ENCODE measurements at places on chromosomes 6 and 20.

GRCh38 chr20:45097485-45098102, 3.3 kb downstream of the KCNS1 start:
- no peak for DNase-seq

DNA sequence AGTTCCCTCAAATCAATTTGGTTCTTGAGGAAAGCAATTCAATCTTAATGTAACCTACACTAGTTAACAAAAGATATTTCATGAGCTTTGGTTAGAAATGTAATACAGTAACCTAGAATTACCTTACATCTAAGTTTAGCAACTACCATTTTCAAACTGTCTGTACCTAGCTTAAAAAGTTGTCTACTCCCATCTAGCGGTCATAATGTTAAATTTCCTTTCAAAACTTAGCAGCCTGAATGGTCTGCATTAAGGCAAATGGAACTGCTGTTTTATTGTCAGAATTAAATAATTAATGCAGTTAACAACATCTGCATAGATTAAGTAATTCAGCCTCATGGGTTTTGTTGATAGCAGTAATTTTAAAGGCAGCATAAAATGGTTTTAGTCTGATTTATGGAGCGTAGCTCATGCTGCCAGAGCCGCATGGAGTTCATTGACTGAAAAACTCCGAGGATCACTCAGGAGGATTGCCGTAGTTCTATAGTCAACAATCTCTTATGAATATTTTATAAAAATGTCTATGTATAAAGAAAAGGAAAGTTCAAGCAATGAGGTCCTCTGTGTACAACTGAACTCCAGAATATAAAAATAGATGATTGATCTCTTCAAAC, 485.4 kb upstream of the MANEA start:
- peak; percentile 52 for DNase-seq

DNA sequence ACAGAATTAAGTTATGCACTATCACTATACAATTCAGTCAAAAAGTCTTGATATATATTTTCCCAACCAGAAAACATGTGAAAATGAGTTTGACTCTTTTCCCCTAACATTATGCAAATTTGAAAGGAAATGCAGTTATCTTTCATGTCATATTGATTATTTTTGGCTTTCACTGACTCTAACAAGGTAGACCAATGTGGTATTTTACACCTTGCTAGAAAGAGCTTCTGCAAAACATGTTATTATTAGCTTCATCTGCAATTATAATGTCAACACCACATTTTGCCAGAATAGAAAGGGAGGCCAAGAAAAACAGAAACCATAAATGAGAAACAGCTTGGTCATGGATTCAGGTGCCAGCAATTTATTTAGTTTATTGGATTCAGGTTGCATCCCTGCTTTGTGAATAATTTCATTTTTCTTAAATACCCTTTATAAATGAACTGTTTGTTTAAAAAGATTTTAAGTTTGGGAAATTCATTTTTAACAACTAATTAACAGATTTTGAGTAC, 226.1 kb upstream of the GJE1 start:
- DNase-seq = no peak

- DNase-seq = no peak
These were observed 1.9 kb upstream of the BCAS4 start for GRCh38 chr20:50792708-50793574.

GRCh38 chr20:40945754-40946450, 82.7 kb upstream of the TOP1 start:
- peak; percentile 63 for DNase-seq

GRCh38 chr6:158561321-158561884, 1.5 kb downstream of the TMEM181 start:
- DNase-seq = no peak

DNA sequence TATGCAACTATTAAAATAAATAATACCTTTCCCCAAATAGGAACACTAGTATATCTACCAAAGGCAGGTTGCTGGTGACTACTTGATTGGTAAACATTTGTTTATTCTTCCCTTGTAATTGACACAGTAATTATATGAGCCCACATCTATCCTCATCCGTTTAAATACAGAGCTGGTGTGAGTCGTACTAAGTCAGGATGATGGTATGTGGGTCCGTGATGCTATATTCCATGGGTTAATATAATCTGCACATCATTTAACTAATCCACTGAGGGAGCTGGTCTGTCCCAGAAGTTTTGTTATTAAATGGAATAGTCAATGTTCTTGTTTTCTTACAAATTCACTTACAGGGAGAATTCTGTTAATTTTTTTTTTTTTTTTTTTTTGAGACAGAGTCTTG, 164.0 kb upstream of the AGPAT4 start:
- no peak for DNase-seq

- no peak for DNase-seq
These were observed 57.4 kb upstream of the TFAP2D start for GRCh38 chr6:50655848-50656453.

Data from left renal pelvis (tissue), 4 donors.